ENCODE measurements at places on chromosomes 16 and 17. TPM values are rescaled to one million over a fixed set of nuclear protein-coding genes. Genes with fewer than 3 reads are reported as not detected.

C16orf96 gene
- polyA plus RNA-seq = 0.18 TPM

ZNF385C gene
- polyA plus RNA-seq = 1.4 TPM

SPNS3 gene
- 9.2 TPM for polyA plus RNA-seq

LRRC59 gene
- 79.8 TPM for polyA plus RNA-seq

GPR142 gene
- polyA plus RNA-seq = 0.97 TPM

APRT gene
- 117 TPM for polyA plus RNA-seq

ST3GAL2 gene
- polyA plus RNA-seq = 19.7 TPM

CSH2 gene
- 0.06 TPM for polyA plus RNA-seq

ADAM11 gene
- 1.2 TPM for polyA plus RNA-seq

LPCAT2 gene
- 6.1 TPM for polyA plus RNA-seq

MRPL10 gene
- 48.4 TPM for polyA plus RNA-seq

Measured in large intestine (tissue), 12 donors.